RWPE2 (cell line): ENCODE measurements at places on chromosomes 4 and X.
A peak's percentile ranks its signal among the peaks of the same experiment; 100 is the strongest.

DNA sequence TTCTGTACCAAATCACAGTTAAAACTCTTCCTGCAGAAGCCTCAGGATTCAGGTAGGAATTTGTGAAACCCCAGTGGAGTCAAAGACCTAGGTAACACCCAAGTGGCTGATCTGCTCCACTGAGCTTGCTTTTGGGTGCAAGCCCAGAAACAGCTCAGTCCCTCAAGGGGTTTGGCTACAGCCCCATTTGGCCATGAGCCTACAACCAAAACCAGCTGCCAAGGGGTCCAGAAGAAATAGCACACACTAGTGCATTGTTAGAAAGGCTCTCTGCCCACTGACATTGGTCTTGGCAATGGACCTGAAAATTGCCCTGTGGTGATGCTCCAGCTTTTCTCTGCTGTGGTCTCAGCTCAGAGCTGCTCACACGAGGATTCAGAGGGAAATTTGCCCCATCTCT lies 577.4 kb upstream of the INTU start:
- DNase-seq, result no peak

GRCh38 chrX:2592279-2592678 lies 91.5 kb upstream of the DHRSX start:
- DNase-seq, result no peak

DNA sequence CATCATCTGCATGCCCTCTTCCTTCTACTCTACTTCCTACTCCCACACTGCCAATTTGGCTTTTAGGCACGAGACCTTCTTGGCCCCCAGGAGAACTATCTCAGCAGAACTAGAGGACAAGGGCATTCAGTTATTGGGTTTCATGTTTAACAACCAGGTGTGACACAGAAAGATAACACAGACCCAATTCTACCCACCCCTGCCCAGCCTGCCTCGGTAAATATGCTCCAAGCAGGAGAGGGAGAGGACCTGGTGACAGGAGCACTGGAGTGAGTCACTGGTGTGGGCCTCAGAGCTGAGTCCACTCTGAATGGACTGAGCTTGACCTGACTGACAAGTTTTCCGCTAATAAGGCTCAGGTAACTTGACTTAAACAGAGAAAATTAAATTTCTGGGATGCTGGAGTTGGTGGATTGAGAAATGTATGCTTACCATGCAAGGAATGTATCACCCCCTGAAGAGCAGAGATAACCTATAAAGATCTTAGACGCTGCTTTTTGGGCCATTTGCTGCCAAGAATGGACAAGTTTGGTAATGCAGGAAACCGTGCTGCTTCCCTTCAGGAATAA lies 52.5 kb downstream of the CASP3 start:
- DNase-seq, result no peak

DNA sequence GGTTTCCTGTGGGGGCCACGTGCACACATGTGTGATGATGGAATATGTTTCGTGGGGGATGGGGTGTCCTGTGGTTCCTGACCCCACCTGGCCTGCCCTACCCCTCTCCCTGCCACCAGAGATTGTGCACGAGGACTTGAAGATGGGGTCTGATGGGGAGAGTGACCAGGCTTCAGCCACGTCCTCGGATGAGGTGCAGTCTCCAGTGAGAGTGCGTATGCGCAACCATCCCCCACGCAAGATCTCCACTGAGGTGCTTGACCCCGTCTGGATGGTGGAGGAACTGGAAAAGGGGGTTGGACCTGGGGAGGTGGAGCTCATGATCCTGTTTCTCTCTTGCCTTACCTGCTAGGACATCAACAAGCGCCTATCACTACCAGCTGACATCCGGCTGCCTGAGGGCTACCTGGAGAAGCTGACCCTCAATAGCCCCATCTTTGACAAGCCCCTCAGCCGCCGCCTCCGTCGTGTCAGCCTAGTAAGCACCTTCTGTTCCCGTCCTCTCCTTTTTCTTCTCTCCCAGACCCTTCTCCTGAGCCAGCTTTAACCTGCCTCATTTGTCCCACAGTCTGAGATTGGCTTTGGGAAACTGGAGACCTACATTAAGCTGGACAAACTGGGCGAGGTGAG lies 5.9 kb downstream of the CDK16 start:
- DNase-seq, result no peak

GRCh38 chr4:106529348-106530023 lies 160.9 kb upstream of the GIMD1 start:
- no peak for DNase-seq

GRCh38 chr4:26813698-26814097 lies 46.9 kb upstream of the STIM2 start:
- DNase-seq, result no peak

- no peak for DNase-seq
These were observed 56.9 kb downstream of the NSG1 start for GRCh38 chr4:4443821-4444220.

GRCh38 chr4:4857001-4857808 lies 2.3 kb upstream of the MSX1 start:
- peak; percentile 28 for DNase-seq

DNA sequence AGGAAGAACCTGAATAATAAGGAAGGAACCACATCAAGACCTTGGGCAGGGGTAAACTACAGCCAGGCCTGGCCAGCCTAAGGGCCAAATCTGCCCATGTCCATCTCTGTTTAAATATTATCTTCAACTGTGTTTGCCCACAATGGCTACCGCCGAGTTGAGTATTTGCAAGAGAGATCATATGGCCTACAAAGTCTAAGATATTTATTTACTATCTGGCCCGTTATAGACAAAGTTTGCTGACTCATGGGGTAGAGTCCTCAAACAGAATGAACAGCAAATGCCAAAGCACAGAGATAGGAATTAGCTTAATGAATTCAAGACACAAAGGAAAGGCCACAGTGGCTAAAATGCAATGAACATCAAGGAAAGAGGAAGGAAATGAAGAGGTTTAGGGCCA lies 44.8 kb downstream of the RPS6KA3 start:
- no peak for DNase-seq

DNA sequence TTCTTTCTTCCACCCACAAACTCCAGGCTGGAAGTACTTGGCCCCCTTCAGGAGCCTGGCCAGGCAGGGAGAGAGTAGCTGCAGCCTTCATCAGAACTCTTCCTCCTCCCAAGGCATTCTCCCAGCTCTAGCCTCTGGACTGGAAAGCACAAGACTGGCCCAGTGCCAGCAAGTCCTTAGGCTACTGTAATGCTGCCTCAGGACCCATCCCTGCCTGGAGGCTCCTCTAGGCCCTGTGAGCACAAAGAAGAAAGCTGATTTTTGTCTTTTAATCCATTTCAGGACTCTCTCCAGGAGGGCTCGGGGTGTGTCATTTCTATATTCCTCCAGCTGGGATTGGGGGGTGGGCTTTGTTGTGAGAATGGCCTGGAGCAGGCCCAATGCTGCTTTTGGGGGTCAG lies 10.8 kb downstream of the AWAT2 start:
- DNase-seq, result no peak

DNA sequence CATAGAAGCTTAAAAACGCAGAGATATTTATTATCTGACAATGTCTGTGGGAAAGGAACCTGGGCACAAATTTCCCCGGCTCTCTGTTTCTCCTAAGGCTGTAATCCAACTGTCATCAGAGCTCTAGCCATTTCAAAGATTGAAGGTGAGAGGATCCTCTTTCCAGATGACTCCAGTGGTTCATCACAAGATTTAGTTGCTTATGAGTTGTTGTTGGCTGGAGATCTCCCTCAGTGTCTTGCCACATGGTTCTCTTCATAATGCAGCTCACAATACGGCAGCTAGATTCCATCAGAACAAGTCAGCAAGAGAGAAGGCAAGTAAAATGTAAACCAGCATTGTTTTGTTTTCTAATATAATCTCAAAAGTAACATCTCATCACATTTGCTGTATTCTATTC lies 369.4 kb downstream of the GASK1B start:
- DNase-seq, result no peak

DNA sequence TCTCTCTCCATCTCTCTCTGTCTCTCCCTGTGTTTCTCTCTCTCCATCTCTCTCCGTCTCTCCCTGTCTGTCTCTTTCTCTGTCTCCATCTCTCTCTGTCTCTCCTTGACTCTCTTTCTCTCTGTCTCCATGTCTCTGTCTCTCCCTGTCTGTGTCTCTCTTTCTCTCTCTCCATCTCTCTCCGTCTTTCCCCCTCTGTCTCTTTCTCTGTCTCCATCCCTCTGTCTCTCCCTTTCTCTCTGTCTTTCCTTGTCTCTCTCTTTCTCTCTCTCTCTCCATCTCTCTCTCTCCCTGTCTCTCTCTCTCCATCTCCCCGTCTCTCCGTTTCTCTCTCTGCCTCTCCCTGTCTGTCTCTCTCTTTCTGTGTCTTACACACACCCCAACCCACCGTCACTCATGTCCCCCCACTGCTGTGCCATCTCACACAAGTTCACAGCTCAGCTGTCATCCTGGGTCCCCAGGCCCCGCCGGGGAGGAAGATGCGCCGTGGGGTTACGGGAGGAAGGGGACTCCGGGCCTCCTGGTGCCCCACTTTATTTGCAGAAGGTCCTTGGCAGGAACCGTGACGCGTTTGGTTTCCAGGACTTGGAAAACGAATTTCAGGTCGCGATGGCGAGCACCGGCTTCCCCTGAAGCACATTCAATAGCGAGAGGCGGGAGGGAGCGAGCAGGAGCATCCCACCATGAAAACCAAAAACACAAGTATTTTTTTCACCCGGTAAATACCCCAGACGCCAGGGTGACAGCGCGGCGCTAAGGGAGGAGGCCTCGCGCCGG lies 1.2 kb upstream of the SHOX start:
- no peak for DNase-seq

- no peak for DNase-seq
These were observed 15.3 kb downstream of the SEPSECS start for GRCh38 chr4:25144870-25145481.
